ENCODE measurements at places on chromosomes 6 and 20.

DNA sequence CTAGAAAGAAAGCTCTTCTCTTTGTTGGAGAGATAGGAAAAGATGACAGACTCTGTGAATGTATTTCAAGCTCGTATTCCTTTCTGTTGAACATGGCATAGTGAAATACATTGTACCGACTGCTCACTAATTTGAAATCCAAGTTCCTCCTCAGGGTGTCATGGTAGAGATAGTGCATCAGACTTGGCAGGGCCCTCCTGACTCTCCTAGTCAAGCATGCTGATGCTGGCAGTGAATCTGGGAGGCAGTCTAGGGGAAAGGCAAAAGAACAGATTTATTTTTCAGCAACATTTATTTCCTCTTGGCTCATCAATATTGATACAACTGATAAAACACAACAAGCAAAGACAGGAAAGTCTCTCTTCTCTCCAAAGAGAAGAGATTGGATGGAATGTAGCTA lies 356.3 kb upstream of the IRAK1BP1 start:
- DNase-seq = no peak

DNA sequence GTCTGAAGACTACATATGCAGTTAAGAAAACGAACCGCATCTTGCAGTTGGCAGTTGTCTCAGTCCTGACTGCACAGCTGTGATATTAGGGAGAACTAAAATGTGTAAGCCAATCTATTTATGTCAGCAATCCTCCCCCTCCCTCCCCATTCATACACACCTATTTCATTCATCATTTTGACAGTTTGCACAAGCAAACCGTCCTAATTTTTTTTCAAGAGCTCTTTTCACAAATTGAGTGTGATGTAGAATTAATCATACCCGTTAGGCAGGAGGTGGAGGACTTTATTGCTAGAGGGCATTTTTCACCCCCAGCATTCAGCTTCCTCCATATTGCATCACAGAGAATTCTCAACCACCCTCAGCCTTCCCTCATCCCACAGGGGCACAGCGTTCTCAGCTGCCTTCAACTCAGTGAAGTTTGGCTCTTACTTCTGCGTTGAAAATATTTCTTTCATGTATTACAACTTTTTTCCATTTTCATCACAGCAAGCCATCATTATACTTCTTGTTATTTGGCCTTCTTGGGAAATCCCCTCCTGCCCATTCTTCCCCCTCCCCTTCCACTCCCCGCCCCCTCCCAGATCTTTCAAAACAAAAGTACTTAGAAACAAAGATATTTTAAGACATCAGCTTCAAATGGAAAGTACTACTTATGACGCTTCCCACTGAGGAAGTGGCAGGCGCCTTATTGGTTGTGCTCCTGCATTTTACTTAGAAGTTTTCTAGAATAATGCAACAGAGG lies 37.5 kb downstream of the NOX3 start:
- peak; percentile 73 for DNase-seq

GRCh38 chr20:50692552-50692933 lies 1.2 kb upstream of the RIPOR3 start:
- no peak for DNase-seq

DNA sequence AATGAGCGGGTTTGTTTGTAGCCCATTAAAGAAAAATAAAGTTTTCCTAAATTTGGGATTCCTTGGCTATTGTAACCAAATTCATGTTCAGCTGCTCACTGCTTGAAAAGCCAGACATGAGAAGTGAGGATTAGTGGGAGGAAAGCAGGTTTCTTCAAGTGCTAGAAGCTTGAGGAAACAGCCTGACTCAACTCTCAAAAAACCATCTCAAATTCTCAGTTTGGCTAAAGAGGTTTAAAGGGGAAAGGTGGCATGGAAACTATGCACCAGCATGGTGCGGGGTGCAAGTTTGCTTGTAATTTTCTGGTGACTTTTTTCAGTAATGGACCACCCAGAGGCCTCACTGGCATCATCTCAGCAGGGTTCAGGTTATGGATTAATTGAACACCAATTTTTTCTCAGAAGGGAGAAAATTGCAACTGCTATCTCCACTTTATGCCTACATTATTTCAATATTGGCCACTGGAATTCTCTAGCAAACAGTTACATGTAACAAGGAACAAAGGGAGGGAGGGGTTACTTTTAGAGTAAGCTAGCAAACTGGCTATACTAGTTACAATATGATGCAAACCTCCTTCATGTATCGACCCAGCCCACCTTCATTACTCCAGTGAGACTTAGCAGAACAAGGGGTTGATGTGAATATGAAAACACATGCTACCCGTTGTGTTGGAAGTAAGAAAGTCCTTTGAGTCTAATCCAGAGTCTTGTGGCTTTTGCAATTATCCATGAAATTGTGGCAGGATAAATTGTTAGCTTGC lies 85.0 kb upstream of the IFNGR1 start:
- DNase-seq = no peak

DNA sequence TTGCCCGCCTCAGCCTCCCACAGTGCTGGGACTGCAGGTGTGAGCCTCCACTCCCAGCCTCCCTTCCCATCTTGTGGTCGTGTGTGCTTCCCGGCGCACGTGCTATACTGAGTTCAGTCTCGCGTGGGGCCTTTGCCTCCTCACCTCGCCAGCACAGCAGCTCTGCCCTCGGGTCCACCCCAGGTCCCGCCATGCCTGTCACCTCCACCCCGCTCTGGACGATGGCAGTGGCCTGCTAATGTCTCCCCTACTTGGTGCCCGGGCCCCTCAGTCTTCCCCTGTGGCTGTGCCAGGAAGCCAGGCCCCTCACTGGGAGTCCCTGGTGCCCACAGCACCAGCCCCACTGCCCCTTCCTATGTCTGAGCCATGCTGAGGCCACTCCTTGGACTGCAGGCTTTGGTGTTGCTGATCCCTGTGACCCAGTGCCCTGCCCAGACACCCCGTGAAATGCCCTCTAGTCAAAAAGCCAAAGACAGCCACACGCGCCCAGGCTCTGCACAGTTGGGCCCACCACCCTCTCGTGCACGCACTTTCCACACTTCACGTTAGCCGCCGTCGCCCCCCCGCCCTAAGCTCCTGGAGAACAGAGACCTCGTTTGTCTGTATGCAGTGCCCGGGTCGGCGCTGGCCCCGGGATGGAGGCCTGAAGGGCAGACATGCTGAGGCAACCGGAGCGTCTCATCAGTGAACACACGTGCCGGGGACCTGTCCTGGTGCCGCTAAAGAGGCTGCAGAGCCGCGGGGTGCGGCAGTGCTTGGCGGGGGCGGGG lies 14.3 kb downstream of the HRH3 start:
- no peak for DNase-seq
